ENCODE measurements at places on chromosomes 4 and X.

GRCh38 chrX:30941898-30942297 lies 52.8 kb upstream of the TAB3 start:
- DNase-seq: no peak

DNA sequence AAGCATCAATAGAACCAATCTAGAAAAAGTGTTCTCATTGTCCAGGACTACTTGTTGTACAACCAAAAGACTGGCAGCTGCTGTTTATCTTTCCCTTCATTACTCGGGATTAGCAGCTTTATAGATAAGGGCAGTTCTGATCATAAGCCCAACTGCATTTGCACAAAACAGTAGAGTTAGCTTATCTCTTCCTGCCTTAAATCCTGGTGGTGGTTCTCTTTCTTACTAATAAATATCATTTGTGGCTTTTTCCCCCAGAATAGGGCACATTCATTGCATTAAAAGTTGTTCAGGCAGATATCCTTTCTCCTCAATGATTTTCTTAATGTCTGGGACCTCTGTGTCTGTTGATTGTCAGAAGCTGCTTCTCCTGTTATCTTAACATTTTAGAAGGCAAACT lies 20.2 kb upstream of the RRAGB start:
- no peak for DNase-seq

DNA sequence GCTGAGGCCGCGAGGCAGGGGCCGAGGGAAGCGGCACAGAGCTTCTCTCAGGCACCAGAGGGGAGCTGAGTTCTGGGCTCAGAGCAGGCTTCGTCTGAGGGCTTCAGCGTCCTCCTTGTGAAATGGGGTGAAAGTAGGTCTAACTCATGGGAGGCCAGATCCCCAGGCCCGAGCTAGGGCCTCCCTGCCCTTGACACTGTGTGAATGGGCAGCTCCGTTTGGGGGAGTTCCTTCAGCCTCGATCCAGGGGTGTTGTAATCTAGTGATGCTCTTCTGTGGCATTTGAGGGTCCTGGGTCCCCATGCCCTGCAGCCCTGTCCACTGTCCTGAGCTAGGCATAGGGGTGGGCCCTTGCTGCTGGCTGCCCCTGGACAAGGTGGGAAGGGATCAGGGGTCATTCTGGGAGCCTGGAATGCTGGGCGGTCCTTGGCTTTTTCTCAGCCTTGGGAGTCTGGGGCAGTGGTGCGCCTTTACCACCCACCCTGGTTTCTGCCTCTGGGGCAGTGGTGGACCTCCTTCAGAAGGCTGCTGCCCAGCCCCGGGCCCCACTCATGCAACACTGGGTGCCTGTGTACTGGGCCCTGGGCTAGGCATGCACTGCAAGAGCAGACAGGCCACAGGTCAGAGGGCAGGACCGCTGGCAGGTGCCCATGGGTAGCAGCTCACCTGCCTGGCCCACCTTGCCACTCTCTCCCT lies 4.1 kb downstream of the SH3BP2 start:
- DNase-seq: no peak

- DNase-seq: no peak
These were observed 212.9 kb downstream of the NSUN7 start for GRCh38 chr4:40962551-40963180.

- peak; percentile 77 for DNase-seq
These were observed 51.7 kb downstream of the GASK1B start for GRCh38 chr4:158121161-158121579.

- no peak for DNase-seq
These were observed 208.8 kb downstream of the UGT8 start for GRCh38 chr4:114807357-114807756.

DNA sequence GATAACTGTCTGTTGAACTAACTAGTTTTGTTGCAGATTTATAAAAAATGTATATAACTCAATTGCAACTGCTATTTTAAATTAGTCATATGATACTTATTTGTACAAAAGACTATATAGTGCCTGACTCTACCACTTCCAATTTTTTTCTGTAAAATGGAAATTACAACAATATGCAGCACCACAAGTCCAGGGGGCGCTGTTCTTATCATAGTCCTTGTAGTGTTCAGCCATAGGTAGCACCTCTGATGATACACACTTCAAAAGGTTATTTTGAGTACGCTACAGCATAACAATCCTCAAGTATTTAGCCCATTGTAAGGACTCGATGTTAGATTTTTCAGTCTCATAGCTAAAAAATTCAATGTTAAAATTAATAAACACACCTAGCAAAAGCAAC lies 174.9 kb downstream of the CORIN start:
- DNase-seq: no peak

DNA sequence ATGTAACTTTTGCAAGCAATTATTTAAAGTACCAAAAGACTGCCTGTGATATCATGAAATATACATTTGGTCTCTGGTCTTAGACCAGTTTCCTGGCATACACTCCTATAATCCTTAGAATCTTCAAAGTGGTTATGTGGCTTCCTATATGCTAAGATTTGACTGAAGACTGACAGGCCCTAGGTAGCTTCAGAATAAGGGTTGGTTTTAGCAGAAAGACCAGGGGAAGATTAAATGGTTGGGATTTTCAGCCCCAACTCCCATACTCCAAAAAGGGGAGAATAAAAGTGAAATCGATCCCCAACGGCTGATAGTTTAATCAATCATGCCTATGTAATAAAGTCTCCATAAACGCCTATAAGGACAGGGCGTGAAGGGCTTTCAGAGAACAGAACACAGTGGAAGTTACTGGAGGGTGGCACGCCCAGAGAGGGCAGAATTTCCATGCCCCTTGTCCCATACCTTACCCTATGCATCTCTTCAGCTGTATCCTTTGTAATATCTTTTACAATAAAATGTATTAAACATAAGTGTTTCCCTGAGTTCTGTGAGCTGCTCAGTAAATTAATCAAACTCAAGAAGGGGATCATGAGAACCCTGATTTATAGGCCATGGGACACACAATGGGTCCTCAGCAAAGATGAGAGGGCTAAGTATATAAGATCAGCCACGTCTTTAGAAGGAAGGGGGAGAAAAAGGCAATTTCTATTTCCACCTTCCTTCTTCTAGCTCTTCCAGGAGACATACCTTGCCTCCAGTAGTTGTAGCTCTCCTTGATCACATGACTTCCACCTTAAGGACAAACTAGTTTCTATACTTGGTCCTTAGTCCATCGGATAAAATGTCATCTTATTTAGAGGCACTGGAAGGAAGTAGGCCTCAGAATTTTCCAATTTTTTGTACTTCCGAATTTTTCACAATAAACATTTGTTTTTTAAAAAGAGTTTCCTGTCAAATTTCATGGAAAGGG lies 26.8 kb downstream of the ANKRD17 start:
- DNase-seq: no peak

DNA sequence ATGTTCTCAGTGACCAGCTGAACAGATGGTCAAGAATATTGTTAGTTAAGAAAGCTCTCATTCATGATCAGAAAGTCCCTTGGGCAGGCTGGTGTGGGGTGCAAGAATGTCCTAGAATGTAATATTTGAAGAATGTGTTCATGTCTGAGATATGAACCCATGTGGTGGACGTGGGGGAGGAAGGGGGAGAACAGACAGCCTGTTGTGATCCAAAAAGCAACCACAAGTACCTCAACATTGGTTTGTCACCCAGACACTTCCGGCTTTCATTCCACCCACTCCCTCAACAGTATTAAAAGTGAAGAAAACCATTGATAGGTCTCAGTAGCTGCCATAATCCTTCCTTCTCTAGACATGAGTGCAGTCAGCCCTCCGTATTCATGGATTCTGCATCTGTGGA lies 82.2 kb downstream of the MAML3 start:
- DNase-seq: no peak

DNA sequence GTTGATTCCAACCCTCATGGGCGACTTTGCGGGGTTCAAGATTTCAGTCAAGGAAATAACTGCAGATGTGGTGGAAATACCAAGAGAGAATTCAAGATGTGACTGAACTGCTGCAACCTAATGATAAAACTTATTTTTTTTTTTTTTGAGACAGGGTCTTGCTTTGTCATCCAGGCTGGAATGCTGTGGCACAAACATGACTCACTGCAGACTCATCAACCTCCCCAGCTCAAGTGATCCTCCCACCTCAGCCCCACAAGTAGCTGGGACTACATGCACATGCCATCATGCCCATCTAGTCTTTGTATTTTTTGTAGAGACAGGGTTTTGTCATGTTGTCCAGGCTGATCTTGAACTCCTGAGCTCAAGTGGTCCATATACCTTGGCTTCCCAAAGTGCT lies 19.5 kb upstream of the WDFY3 start:
- no peak for DNase-seq

DNA sequence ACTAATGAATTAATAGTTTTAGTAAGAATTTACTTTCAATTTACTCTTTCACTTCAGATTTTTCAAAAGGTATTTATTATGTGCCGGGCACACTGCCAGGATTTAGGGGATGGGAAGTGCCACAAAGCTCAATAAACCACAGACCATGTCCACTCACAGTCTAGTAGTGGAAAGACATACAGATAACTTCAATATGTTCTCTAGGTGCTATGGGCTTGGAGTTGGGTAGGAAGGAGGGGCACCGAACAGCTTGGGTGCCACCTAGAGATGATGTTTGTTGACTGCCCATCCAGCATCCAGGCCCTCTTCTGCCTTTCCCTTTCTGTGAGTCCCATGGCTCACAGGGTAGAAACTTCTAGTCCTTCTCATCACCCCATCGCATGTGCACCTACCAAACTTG lies 17.8 kb downstream of the MFAP3L start:
- no peak for DNase-seq

- DNase-seq: no peak
These were observed 214.3 kb downstream of the FAT4 start for GRCh38 chr4:125529071-125529470.

DNA sequence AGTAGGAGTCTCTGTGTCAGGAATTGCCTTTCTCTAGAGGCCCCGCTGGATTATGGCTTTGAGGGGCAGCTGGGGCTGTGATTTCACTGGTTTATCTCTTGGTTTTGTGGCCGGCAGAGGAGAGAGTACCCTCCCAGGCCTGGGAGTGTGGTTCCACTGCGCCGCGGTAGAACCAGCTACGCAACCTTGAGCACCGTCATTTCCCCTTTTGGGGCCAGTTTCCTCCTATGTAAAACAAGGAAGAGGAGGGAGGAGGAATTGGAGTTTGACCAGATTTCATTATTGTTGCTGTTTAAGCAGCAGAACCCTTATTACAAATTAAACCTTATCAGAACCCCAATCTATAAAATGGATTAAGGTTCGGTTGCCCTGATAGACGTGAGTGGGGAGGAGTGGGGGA lies 4.4 kb downstream of the SOX3 start:
- no peak for DNase-seq

DNA sequence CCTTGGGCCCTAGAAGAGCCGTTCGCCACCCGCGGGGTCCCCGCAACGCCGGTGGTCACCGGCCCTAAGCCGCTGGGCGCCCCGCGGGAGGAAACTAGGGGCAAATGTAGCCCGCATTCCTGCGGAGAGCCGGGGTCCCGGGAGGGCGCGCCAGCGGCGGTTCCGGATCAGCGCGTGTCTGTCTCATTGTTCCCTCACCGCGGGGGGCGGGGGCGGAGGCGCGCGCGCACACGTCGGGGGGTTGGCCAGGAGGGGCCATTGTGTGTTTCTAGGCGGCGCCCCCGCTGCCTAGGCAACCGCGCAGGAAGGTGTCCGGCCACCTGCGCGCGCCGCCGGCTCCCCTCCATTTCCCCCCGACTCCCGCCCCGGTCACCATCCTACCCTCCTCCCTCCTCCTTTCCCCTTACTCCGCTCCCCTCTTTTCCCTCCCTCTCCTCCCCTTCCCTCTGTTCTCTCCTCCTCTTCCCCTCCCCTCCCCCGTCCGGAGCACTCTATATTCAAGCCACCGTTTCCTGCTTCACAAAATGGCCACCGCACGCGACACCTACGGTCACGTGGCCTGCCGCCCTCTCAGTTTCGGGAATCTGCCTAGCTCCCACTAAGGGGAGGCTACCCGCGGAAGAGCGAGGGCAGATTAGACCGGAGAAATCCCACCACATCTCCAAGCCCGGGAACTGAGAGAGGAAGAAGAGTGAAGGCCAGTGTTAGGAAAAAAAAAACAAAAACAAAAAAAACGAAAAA lies 789 bp upstream of the DDX3X start:
- DNase-seq: peak; percentile 74

DNA sequence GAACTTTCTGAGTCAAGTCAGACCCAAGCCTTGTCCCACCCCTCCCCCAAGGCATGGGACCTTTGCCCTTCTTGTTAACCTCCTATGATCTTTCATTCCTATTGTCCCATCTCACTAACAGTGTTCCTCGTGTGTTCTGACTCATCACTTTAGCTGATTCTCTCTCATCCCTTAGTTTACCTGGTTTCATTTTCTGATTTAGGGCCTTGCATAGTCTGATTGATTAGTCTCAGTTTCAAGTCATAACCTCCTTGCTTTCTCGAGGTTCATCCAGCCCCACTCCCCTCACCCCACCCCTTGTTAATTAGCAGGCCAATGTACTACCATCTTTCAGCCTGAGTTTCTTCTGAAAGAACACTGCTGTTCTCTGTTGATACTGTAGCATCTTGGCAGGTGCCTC lies 517.4 kb downstream of the RPA4 start:
- DNase-seq: no peak

DNA sequence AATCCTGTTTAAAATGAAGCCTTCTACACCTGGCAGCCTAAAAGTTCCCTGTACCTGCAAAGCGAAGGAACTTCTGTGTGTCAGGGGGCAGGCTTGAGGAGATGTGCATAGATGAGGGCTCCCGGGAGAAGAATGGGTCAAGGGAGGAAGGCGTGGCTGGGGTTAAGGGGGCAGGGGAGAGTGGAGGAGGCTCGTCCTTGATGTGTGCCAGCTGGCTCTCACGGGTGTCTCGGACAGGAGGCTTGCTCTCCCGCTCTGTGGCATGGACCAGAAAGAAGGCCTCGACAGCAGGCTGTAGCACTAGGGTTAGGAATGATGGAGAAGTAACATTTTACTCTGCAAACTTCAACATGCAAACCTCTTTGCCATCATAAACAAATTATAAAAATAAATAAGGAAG lies 104.6 kb upstream of the HSD17B10 start:
- no peak for DNase-seq

DNA sequence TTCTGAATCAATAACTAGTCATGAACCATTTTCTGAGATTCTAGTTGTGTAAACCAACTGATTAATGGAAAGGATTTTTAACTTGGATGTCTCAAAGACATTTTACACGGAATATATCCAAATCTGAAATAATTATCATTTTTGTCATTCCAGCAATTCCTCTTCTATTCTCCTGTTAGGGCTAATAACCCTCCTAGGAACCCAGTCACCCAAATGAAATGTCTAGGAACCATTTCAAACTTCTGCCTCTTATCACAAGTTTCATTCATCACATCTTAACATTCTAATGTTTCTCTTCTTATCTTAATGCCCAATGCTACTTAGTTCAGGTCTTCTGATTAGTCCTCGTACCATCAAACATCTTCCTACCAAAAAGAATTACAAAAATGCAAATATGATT lies 639.8 kb downstream of the DMD start:
- DNase-seq: no peak

GRCh38 chr4:172202480-172203076 lies 389.4 kb downstream of the GALNTL6 start:
- DNase-seq: no peak

DNA sequence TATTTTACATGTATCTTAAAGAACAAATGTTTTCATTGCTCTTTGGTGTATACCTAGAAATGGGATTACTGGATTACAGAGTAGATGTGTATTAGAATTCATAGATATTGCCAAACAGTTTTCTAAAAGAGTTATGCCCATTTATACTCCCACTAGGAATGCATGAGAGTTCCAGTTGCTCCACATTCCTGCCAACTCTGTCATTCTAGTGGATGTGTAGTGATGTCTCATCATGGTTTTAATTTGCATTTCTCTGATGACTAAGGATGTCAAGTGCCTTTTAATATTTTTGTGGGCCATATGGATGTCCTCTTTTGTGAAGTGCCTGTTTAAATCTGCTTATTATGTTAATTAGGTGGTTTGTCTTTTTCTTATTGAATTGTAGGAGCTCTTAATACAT lies 65.6 kb upstream of the BMP2K start:
- no peak for DNase-seq

Measured in forelimb muscle (tissue), 1 donor.